ENCODE measurements at places on chromosomes 6 and 20.

DNA sequence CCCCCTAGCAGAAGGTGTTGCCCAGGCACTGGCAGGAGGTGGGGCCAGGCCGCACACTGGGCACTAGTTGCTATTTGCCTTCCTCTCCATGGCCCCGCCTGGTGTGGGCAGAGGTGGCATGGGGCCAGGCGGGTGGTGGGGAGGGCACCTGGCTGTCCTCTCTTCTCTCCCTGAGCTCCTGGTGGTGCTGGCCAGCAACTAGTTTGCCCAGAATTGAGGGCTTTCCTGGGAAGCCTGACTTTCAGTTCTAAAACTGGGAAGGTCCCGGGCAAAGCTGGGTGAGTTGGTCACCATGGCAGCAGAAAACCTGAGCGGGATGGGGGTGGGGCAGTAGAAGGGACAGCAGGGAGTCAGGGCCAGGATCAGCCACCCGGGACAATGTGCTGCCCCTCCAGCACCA is 48.2 kb downstream of the RBM38 start:
- no peak for DNase-seq

- DNase-seq: no peak
Measured at GRCh38 chr6:157773248-157773773, 49.7 kb upstream of the SNX9 start.

DNA sequence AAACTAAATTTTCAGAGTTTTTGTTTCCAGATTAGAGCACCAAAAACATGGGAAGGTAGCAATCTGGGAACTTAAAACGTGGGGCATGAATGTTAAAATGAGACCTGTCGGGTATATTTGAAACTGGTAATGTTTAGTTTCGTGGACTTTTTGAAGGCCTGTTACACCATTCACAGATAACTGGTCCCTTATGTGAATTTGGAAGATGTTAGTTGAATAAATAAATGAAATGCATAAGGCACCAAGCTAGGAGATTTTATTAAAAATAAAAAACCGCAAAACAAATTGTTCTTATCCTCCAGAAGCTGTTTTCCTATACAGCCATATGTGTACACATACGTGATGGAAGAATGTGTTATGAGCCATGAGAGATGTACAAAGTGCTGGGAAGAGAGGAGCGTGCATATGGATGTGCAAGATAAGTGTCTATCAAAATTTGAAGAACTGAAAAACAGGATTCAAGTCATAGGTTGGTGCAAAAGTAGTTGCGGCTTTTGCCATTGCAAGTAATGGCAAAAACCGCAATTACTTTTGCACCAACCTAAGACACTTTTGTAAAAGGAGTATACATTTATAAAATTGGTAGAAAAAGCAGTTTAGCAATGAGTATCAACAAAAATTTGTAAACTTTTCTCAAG is 700 bp upstream of the MCUR1 start:
- DNase-seq: no peak

DNA sequence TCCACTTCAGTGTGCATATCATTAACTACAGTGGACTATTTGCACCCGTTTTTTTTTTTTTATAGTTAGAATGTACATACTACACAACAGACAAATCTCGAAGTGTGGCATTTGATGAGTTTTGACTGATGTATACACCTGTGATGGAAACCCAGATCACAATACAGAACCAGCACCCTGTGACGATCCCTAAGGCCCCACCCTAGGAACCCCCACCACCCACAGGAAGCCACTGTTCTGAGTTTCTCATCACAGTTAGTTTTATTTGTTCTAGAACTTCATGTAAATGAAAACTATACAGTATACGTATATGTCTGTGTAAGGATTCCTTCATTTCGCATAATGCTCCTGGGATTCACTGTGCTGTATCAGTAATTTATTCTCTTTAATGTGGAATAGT is 102.8 kb downstream of the IRF4 start:
- no peak for DNase-seq

GRCh38 chr6:87971605-87972262 is 75.9 kb upstream of the SPACA1 start:
- DNase-seq: no peak

GRCh38 chr6:51533962-51534361 is 553.5 kb downstream of the PKHD1 start:
- DNase-seq: no peak

- DNase-seq: no peak
Measured at GRCh38 chr6:168004945-168005344, 7.5 kb downstream of the KIF25 start.

DNA sequence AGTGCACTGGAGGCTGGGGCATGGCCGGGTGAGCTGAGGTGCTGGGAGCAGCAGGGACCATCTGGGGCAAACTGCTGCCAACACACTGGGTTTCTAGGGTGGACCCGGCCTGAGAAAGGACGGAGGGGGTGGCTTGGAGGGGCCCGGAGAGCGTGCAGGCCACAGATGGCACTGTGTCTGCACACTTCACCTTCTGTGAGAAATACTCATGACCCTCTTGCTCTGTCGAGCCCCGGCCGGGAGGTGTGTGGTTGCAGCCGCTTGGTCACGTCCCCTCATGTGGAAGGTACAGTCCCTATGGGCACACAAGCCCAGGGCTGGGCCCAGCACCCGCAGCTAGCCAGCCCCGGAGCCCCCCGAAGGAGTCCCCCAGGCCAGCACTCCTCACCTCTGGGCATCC is 59.7 kb downstream of the RBM38 start:
- no peak for DNase-seq

GRCh38 chr20:57480444-57481160 is 44.3 kb downstream of the CTCFL start:
- DNase-seq: peak; percentile 57

GRCh38 chr6:142088858-142089216 is 43.9 kb upstream of the GJE1 start:
- DNase-seq: peak; percentile 7

DNA sequence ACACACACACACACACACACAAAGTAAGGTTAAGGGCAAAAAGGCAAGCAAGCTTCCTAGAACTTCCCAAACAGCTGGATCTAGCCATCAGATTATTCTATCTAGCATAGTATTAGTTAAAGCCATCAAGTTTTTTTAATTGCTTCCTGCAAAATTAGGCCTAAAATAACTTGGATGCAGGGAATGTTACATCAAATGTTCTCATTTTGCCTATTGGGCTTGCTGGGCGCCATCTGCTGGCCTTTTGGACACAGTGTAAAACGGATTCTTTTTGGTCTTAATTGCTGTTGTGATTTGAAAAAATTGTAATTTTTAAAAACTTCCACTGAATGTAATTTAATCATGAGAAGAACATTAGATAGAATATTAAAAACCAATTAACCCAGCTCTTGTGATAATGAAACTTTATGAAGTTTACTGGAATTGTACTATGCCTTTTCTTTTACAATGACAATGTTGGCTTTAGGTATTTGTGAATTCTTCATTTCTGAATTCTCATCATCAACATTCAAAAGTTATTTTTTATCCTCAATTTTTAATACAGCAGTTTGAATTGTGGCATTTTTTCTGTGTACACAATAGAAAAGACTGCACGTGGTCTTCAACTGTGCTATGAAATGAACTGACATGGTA is 6.8 kb downstream of the MKKS start:
- DNase-seq: no peak

- no peak for DNase-seq
Measured at GRCh38 chr6:11762794-11763459, 15.7 kb downstream of the ADTRP start.

DNA sequence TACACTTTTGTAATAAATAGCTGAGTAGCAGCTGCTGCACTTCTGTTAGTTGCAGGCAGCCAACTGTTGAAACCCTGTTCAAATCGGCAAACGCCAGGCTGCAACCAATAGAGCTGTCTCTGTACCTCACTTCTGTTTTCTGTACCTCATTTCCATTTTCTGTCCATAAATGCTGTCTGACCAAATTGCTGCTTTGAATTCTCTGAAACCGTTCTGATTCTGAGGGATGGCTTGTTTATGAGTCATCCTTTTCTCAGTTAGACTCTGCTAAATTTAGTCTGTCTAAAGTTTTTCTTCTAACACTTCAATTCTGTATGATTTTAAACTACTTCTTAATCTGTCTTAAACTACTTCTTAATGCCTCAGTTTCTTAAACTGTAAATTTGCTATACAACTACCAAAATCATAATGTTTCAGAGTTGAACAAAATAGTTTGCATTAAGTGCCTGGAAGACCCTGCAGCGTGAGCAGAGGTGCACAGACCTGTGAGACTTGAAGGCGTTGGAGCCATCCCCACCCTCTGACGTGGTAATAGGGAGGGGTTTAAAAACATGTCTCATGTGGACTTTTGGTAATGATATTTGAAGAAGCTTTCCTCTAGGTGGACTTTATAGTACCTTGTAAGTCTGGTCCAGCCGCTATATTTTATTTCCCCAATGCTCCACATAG is 9.6 kb downstream of the BTNL2 start:
- peak; percentile 25 for DNase-seq

DNA sequence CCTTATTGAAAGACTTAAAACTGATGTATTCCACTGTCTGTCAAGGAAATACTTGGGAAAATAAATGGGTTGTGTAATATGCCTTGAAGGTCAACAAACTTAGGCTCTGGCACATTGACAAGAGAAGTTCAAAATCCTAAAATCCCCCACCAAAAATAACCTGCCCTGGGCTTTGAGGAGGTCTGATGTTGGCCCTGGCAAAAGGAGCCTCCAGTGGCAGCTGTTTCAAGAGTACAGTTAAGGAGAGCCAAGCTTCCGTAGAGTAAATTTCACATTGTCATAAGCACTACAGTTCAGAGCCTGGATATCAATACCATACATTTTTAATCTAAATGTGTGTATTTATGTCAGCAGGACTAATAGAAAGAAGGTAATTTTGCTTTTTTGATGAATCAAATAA is 282.7 kb downstream of the EYA4 start:
- DNase-seq: no peak

- DNase-seq: no peak
Measured at GRCh38 chr6:123533862-123534648, 102.7 kb downstream of the TRDN start.

DNA sequence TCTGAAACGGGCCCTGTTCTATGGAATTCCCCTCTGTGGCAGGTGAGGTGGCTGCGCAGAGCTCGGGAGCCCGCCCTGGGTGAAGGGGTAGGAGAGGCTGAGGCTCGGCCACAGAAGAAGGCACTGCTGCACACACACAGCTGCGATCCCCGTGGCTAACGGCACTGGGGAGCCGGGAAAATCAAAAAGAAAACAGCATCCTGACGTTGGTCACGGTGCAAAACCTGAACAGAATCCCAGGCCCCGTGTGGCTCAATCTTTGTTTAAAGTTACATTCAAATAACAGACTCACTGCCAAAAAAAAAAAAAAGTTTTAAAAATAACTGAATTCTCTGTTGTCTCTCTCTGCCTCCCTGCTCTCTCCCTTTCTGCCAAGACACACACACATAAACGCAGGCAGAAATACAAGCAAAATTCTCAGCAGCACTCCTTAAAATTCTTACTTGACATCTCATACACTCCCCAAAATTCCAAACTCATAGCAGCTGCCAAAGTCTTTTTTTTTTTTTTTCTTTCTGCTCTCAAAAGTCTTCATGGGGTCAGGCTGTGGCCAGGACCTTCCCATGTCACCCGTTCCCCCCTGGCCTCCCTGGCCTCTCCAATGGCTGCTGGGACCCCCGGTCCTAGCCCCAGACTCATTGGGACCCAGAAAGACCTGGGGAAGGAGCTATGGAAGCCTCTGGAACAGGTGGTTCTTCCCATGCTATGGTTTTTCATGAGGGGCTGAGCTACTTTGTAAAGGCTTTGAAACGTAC is 248.8 kb downstream of the TTLL2 start:
- no peak for DNase-seq

- DNase-seq: no peak
Measured at GRCh38 chr6:168506460-168506859, 65.5 kb downstream of the SMOC2 start.

GRCh38 chr6:126268092-126268491 is 71.8 kb upstream of the CENPW start:
- peak; percentile 9 for DNase-seq

- DNase-seq: no peak
Measured at GRCh38 chr6:71287038-71287437, 1.6 kb upstream of the OGFRL1 start.

DNA sequence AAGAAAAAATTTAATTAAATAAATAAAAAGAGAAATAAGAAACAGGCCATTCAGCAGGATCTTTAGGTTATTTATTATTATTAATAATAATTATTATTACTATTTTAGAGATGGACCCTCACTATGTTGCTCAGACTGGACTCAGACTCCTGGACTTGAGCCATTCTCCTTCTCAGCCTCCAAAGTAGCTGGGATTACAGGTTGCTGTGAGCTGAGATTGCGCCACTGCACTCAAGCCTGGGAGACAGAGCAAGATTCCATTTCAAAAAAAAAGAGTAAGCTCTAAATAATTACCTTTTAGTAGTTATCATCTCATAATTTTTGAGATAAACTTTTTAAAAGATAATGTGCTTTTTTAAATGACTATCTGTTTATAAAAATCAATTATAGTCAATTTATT is 1102.8 kb upstream of the GJE1 start:
- DNase-seq: no peak

DNA sequence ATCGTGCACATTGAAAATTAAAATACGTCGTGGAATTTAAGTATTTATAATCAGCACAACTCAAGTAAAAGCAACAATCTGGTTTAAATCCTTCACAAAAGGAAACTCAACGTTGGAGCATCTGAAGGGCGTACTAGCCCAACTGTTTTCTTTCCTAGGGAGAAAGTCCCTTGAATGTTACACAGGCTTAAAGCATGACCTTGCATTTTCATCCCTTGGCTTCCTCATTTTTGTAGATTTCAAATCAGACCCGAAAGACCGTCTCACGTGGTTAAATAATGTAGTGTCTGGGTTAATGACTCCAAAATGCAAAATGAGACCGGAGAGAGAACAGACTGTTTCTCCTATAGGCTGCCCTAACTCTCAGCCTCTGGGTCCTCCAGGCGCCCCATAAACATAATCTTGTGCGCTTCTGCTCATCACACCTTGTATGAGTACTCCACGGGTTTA is 249.2 kb upstream of the RREB1 start:
- DNase-seq: no peak

GRCh38 chr20:58131151-58131550 is 97.3 kb downstream of the ANKRD60 start:
- DNase-seq: no peak

GRCh38 chr6:26367114-26367513 is 2.1 kb downstream of the BTN3A2 start:
- DNase-seq: no peak

GRCh38 chr6:31737991-31738979 is 1.5 kb upstream of the MSH5 start:
- DNase-seq: no peak

GRCh38 chr6:148317051-148317450 is 25.6 kb upstream of the SASH1 start:
- no peak for DNase-seq

DNA sequence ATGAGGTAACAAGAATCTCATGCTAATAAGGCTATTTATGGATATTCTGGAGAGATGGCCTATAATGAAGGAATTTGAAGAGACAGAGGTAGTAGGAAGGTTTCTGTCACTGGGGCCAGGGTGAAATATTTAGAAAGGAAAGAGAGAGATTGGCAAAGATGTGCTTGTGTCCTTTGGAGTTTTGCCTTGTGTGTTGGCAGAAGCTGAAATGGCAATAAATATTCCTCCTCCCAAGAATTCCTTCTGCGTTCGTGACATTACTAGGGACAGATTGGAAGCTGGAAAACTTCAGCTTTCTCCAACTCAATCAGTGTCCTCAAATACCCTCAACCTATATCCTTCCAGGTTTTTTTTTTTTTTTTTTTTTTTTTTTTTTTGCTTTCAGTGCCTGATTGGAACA is 6.3 kb downstream of the SAMD5 start:
- no peak for DNase-seq

- DNase-seq: no peak
Measured at GRCh38 chr6:39100358-39100757, 14.6 kb downstream of the SAYSD1 start.

Measured in GM12891 (cell line).